Right atrium auricular region (tissue), 2 donors: ENCODE measurements at places on chromosomes 1 and 21.
A peak's percentile ranks its signal among the peaks of the same experiment; 100 is the strongest.

DNA sequence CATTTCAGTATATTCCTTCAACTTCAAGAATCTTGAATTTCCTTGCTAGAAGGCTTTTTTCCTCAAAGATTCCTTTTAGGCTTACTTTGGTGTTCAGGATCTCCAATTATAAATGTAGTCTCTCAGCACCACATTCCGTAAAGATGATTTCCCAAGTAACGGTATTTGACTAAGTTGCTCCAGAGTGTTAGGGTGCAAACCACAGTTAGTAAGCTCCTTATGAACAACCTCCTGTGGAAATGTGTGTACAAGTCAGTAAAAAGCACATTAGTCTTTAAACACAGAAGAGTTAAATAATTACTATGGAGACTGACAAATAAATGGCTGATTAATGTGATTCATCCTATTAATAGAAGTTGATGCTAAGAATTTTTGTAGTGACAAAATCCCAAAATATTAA is 10.3 kb downstream of the DONSON start:
- no peak for DNase-seq

DNA sequence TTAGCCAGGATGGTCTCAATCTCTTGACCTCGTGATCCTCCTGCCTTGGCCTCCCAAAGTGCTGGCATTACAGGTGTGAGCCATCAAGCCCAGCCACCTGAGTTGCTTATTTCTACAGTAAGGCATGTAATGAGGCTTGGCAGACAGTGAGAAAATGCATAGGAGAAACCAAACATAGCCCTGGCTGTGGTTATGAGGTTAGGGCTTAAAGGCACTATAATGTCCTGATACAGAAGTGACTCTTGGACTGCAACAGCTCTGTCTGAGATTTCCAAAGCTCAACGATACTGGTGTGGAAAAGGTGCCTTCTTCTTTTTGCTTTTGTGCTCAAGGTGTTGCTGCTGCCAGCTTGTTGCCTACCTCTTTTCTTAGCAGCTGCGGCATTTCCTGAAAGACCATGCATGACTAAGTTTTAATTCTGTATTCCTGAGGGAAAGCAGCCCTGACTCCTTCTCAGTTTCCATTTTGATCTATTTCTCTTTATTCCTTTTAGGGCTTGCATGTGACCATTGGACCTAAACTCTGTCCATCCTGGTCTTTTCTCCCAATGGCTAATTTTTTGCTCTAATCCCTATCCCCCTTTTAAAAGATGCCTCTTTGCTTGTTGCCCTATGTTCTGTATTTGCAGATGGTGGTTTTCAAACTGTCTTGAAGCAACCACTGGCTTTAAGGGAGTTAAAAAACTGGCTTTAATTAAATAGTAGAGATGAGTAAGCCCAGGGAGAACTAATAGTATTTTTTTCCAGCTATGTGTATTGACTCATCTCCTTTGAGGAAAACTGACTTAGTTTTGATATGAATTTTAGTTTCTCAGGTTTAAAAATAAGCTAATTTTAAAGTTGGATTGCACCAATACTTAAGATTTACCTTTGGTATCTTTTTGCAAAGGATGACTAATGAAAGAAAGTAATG is 70.3 kb downstream of the KIF1B start:
- DNase-seq, result no peak

GRCh38 chr1:203271962-203272632 is 33.2 kb upstream of the BTG2 start:
- DNase-seq, result no peak

DNA sequence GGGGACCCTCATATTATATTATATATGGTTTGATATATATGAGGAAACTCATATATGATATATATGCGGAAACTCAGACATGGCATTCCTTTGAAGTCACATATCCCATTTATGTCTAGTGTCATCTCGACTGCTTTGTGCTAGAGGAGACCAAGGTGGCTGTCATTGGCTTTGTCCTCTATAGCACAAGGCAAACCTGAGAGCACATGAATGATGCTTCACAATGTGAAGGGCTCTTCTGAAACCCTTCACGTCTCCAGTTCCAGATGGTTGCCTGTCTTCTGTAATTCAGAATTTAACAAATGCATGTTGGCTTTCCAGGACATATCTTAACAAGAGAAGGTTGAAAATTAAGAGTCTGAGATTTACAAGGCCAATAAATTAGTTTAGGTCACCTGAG is 303.6 kb downstream of the BARHL2 start:
- no peak for DNase-seq

DNA sequence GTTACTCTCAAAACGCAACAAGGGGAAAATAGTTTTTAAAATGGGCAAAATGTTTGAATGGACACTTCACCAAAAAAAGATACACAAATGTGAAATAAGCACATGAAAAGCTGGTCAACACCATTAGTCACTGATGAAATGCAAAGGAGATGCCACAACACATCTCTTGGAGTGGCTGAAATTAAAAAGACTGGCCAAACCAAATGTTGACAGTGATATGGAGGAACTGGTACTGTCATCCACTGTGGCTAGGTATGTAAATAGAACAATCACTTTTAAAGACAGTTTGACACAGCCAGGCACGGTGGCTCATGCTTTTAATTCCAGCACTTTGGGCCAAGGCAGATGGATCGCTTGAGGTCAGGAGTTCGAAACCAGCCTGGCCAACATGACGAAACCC is 91.1 kb downstream of the POFUT2 start:
- DNase-seq, result no peak

DNA sequence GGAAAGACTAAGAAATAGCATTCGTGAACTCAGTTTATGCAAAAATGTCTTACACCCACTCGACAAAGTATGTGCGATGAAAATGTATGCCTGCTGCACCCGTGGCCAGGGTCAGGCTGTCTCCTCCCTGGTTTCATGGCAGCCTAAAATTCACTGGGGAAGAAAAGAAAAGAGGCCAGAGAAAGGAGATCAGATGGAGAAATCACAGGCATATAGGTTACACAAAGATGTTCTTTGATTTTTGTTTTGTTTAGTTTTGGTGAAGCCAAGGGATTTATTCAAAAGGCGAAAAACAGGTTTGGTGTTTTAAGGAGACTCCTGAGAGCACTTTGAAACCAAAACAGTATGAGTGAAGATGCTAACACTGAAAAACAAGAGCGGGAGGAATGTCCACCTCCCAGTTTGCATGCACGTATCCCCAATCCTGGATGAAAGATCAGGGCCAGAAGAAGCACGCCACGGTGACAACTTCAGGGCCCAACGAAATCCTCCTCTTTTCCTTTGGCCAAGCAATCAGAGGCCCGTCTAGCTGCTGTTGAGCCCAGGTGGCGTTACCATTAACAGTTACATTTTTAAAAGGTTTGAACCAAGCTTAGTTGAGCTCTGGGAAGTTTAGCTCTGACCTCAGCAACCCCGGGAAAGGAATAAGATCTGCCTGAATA is 992 bp upstream of the SSX2IP start:
- no peak for DNase-seq

- DNase-seq, result no peak
These were observed 42.3 kb downstream of the NEK7 start for GRCh38 chr1:198199105-198199504.

DNA sequence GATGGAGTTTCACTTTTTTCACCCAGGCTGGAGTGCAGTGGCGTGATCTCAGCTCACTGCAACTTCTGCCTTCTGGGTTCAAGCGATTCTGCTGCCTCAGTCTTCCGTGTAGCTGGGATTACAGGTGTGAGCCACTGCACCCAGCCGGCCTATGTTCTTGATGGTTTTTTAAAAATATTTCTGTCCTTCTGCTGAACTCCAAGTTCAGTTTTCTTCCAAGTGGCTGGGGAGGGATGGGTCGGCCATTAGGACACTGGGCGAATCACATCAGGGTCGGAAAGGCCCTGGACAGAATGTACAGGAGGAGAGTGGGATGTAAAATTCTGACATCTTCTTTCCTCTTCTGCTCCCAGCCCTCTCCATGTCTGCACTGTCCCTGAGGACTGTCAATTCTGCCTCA is 289.6 kb downstream of the PTPRU start:
- DNase-seq, result no peak

DNA sequence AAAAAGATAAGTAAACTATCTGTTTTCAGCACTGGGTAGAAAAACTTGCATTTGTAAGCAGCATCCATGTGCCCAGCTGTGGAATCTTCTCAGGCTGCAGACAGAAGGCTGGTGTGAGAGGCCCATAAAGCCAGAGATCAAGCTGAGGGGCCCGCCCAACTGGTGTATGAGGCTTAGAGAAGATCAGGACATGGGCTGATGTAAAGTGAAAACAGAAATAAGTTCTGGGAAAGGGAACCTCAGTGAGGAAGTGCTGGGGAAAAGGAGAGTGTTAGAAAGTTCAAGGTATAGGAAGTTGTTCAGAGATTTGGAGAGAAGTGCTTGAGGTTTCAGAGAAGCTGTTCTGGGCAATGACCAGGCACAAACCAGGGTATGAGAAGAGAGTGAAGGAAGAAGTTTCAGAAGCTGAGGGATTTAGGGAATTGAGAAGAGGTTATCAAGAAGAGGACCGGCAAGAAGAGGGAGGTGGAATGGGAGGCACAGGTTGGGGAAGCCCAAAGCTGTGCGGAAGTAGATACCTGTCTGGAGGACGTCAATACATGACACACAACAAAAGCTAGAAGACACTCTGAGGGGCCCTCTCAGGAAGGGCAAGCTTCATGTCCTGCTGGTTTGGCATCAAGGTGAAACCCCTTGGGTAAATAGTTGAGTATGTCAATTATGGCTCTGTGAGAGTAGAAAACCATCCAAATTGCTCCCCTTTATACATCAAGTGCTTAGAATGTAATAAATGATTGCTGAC is 2.7 kb upstream of the CD5L start:
- DNase-seq, result no peak

- no peak for DNase-seq
These were observed 231.9 kb upstream of the JUN start for GRCh38 chr1:59015708-59016107.

- DNase-seq, result no peak
These were observed 68.0 kb downstream of the RUNX3 start for GRCh38 chr1:24861821-24862727.

- no peak for DNase-seq
These were observed 34.7 kb upstream of the USP24 start for GRCh38 chr1:55249646-55250398.

- no peak for DNase-seq
These were observed 102.7 kb upstream of the IVNS1ABP start for GRCh38 chr1:185419718-185420117.

DNA sequence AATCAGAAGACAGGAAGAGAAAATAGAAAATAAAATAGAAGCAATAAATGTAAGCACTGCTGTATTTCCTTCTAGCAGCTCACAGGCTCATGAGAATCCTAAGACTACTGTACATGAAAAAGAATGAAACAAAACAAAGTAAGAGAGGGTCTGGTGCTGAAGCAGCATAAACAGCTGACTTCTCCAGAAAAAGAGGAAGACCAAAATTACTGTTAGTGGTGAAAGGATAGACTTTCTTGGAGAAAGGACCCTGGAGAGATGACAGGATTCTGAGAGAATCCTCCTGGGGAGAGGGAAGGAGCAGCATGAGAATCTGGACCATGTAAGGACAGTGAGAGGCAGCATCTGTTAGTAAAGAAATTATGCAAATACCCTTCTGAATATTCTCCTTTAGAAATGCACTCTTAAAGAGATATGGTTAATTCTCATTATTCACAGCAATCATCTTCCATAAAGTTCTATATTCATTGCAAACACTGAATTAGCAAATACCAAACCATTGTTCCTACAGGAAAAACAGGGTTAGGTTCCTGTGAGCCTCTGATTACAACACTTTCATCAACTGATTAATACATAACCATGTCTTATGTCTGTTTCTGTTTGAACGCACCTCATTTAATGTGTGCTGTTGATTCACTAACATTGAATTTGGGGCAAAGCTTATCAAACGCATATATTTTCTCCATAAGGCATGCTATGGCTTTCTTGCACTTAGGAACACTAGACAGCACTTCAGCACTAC is 17.0 kb downstream of the SLC25A24 start:
- no peak for DNase-seq

DNA sequence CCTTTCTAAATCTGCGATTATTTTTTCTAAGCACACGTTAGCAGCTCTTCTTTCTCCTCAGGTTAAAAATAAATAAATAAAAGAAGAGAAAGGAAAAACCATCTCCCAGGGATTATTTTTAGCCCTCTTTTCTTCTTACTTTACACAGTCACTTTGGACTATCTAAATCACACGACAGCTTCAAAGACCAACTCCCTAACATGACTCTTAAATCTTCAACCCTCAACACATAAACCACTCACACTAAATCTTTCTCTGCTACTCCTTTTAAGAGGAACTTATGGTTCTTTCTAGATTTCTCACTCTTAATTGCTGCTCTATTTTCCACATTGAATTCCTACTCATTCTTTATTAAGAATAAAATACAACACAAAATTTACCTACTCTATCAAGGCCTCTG is 1095.0 kb upstream of the B3GALT2 start:
- DNase-seq, result no peak

DNA sequence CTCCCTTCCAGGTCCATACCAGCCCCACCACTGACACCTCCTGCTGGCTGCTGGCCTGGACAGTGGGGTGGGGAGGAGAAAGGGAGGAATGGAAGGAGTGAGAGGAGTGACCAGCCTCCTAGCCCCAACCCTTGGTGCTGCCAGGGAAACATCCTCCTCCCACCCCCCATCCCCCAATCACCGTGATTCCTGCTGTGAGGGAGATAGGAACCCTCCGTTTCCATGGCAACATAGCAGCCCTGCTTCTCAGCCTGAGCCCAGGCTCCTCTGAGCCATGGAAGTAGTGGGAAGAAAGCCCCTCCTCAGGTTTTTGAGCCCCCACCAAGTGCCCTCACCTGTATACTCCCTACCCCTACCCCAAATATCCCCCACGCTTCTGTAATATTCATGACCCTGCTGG is 44.4 kb upstream of the SCMH1 start:
- DNase-seq, result no peak

DNA sequence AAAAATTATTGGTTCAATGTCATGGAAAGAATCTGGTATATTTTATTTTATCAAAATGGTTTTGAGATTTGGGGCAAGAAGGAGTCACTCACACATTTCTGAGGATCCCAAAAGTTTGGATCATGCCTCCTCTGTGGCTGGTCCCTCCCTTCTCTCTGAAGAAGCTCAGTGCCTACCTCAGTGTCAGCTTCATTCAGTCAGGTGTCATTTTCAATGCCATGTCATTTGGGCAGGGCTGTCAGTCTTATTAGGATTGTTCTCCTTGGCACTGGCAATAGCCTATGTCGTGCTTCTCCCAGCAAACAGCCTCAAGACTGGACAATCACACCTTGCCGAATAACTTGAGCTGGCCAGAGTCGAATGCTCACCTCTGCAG is 264.5 kb upstream of the CAMK1G start:
- no peak for DNase-seq

GRCh38 chr1:245953876-245954660 is 553.0 kb downstream of the SMYD3 start:
- DNase-seq, result no peak

GRCh38 chr1:1212780-1213344 is 1.1 kb downstream of the TNFRSF4 start:
- DNase-seq, result no peak

DNA sequence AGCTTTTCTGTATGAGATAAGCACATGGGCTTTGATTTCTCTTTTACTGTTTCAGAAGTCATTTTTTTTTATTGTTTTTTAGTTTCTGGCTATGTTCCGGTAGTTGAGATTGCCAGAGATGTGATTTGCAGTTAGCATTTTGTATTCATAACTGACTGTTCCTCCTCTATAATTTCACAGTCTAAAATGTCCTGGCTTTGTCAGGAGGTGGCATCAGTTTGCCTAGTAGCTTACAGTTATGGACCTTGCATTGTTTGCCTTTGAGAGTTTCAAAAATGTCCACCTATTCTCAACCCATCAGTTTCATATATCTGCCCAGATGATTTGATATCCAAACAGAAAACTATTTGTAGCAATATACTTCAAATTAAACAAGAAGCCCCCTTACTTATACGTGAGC is 39.5 kb upstream of the ST6GALNAC3 start:
- DNase-seq, result no peak

- peak; percentile 21 for DNase-seq
These were observed 12.7 kb downstream of the NFASC start for GRCh38 chr1:204883405-204883804.
